Glomerular endothelial cell (primary cell): ENCODE measurements at places on chromosomes 4 and X.

GRCh38 chr4:122793811-122794210, 32.8 kb upstream of the FGF2 start:
- DNase-seq = no peak

GRCh38 chr4:5156682-5157081, 105.4 kb downstream of the STK32B start:
- DNase-seq = no peak

GRCh38 chr4:188688956-188689355, 549.7 kb downstream of the TRIML1 start:
- no peak for DNase-seq

DNA sequence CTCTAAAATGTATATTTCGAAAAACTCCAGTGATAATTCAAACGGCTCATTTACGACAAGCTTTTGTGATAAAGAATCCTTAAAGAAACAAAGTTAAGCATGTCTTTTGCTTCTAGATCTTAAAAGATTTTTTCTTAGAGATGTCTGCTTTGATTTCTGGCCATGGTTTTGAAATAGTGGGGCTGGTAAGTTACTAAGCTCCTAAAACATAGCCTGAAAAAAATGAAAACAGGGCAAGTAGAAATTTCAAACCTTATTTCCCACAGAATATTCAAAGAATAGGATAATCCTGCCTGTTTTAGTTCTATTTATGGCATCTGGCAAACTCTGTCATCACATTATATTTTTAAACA, 318.3 kb downstream of the ARHGAP24 start:
- no peak for DNase-seq

GRCh38 chr4:123599920-123600810, 203.6 kb downstream of the SPRY1 start:
- DNase-seq = peak; percentile 66

DNA sequence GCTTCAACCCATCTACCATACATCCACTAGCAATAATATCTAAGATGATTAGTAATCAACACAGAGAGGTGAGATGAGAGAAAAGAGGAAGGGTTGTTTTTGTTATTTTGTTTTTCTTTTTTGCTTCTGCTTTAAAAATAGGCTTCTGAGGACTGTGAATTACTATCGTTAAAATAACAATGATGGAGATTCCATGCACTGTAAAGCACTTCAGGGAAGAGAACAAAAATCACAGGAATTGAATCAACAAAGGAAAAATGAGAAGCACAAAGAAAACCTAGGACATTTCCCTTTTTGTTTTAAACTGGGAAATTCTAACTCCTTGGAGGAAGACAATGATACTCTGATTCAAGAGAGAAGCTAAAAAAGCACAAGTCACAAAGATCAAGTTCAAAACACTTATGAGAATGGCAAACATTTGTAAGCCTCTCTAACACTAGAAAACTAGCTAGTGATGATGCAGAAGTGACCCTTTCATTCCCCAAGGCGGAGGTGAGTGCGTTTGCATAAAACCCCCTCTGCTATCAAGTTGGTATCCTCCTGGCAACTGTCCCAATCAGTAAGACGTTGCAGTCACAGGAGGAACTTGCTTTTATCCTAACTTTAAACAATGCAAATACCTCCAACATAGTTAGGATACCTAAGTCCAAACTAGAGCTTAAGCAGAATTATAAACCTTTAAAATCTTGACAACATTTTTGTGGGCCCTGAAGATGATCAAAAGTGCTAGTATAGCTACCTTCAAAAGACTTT, 308.5 kb downstream of the CAMK2D start:
- peak; percentile 96 for DNase-seq

GRCh38 chr4:78410676-78411075, 140.9 kb upstream of the ANXA3 start:
- DNase-seq = no peak

DNA sequence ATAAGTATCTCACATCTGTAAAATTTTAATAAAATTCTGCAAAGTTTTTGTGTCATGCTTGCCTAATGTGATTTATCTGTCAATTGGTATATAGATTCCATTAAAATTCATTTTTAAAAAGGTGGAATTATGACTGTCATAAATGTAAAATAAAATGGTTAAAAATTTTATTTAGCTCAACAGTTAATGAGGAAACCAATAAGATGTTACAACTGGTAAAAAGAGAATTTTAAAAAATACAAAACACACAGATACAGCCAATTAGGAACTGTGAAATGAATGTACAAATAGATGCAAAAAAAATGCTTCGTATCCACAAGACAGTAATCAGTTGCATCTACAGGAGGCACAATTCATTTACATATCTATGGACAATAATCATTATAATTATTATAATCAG, 297.6 kb downstream of the IL1RAPL1 start:
- DNase-seq = no peak

DNA sequence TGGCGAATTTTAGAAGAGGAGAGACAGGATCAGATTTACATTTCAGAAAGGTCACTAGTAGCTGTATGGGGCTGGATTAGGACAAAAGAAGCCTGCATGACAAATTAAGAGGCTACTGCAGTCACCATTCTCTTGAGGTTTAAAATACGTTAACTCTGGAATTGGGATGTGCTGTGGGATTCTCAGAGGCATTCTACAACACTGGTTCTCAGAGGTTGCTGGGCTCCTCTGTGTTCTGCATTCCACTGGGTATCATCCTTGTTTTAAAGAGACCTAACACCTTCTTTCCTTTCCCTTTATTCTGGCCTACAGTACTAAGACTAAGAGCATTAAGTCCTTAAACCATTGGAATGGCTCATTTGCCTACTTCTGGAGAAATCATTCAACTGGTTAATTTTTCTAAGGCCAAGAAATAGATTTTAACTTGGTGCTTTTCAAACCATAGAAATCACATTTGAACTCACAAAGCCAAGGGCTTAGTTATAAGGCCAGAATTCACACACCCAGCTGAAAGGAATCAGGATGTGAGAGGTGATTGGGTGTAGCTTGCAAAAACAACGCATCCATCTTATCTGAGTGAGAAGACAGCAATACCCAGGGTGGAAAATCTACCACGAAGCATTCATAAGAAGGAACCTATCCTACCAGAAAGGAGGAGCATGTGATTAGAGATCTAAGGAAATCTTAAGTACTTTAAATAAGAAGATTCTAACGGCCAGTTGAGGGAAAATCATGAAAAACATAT, 116.6 kb downstream of the SHISA3 start:
- no peak for DNase-seq

DNA sequence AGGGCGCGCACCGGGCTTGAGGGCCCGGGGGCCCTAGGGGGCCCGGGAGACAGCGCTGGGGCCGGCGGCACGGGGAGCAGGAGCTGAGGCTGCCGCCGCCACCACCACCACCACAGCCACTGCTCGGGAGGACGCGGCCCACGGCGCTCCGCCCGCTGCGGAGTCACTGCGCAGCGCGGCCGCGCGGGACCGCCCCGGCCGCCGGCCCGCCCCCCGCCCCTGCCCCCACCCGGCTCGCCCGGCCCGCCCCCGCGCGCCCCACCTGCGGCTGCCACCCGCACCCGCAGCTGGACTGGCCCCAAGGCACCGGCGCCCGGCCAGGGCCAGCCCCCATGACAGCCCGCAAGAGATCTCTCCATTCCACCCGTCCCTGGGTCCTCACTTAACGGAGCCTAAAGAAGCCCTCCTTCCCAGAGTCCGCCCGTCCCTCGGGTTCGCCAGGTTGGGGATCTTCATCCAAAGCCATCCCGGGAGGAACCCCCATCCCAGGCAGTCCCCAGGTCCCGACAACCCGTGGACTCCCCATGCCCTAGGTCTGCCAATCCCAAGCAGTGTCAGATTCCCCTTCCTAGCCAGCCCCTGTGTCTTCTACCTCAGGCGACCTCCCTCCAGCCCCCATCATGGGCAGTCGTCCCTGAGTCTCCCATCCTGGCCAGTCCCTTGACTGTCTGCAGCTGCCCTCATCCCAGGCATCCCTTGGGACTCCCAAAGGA, 40.0 kb upstream of the IQSEC2 start:
- DNase-seq = no peak

GRCh38 chrX:153568451-153569011, 30.4 kb downstream of the CCNQ start:
- no peak for DNase-seq

GRCh38 chr4:42519803-42520417, 122.6 kb downstream of the SHISA3 start:
- DNase-seq = peak; percentile 42

- no peak for DNase-seq
These were observed 803.6 kb upstream of the ADGRL3 start for GRCh38 chr4:60396341-60397049.

DNA sequence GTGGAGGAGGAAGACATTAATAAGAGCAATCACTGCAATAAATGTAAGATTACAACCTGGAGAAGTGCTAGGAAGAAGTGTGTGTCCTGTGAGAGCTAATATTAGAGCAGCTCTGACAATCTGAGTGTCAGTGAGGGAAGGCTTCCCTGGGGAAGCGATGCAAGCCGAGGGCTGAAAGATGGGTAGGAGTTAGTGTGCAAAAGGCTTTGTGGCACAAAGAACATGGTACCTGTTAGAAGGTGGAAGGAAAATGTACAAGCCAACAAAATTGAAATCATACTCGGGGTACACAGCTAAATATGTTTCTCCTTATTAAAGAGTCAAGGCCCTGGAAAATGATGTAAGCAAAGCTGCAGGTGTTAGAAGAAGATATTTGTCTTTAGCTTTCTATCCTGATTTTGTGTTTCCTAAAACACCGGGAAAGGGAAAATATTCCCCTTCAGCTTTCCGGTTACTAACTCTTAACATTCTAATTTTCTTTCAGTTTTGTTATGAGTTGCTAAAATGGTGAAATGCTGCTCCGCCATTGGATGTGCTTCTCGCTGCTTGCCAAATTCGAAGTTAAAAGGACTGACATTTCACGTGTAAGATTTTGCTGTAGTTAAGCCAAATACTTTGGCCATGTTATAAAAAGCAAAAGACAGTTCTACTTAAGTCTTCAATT, 808 bp downstream of the THAP6 start:
- DNase-seq = no peak

GRCh38 chrX:97895751-97896150, 1012.0 kb downstream of the RPA4 start:
- peak; percentile 2 for DNase-seq

GRCh38 chr4:53315300-53315699, 50.6 kb downstream of the SCFD2 start:
- no peak for DNase-seq

DNA sequence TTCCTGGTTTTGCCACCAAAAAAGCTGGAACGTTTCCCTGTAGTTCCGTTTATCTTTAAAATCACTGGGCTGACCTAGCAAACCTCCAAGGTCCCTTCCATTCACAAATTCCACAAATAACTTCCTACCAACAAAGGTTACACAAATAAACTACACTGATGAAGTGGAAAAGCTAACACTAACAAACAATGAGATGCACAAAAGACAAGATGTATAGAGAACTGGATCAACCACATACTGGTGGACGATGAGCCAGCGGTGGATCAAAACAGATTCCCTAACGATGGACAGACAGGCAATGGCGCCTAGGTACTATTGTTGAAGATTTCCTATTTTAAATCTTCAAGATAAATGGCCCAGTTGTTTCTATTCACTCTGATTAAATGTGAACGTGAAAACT, 15.5 kb downstream of the AFAP1 start:
- no peak for DNase-seq

GRCh38 chr4:176048631-176049030, 17.0 kb upstream of the WDR17 start:
- DNase-seq = no peak

- DNase-seq = no peak
These were observed 856.0 kb upstream of the FRG1 start for GRCh38 chr4:189084671-189085070.
